ENCODE measurements at places on chromosomes 16 and 17. TPM values are rescaled to one million over a fixed set of nuclear protein-coding genes. Genes with fewer than 3 reads are reported as not detected.
A peak's percentile ranks its signal among the peaks of the same experiment; 100 is the strongest.

The AURKB gene
- total RNA-seq = 2.2 TPM

The SLFN13 gene
- total RNA-seq = 27.1 TPM

GRCh38 chr16:35794896-35795295, 2335.5 kb downstream of the TP53TG3F start:
- H3K4me1 ChIP-seq = no peaks in the 10 kb centered on the region
- H3K27ac ChIP-seq = no peak overlapping the region
- no peaks in the 10 kb centered on the region for H3K36me3 ChIP-seq
- DNase-seq = no peak
- H3K27me3 ChIP-seq = no peaks in the 10 kb centered on the region

- no peaks in the 10 kb centered on the region for H3K36me3 ChIP-seq
- no peak overlapping the region for H3K27ac ChIP-seq
- no peaks in the 10 kb centered on the region for H3K27me3 ChIP-seq
- H3K4me3 ChIP-seq = no peak overlapping the region
These were observed 58.0 kb downstream of the XYLT1 start for GRCh38 chr16:17412791-17413190.

GRCh38 chr17:7156342-7156940, 22.7 kb downstream of the ASGR1 start:
- H3K27me3 ChIP-seq = peaks cover 4% of the 10 kb centered on the region
- no peak for DNase-seq
- no peak overlapping the region for H3K27ac ChIP-seq
- H3K36me3 ChIP-seq = no peaks in the 10 kb centered on the region
- no peaks in the 10 kb centered on the region for H3K4me1 ChIP-seq
- no peak overlapping the region for H3K4me3 ChIP-seq

- H3K27me3 ChIP-seq = no peaks in the 10 kb centered on the region
- H3K4me1 ChIP-seq = peaks cover 58% of the 10 kb centered on the region
- H3K27ac ChIP-seq = peak overlapping the region; percentile 60
- no peak overlapping the region for H3K4me3 ChIP-seq
- H3K36me3 ChIP-seq = no peaks in the 10 kb centered on the region
These were observed 43.2 kb downstream of the CUEDC1 start for GRCh38 chr17:57911834-57912673.

DNA sequence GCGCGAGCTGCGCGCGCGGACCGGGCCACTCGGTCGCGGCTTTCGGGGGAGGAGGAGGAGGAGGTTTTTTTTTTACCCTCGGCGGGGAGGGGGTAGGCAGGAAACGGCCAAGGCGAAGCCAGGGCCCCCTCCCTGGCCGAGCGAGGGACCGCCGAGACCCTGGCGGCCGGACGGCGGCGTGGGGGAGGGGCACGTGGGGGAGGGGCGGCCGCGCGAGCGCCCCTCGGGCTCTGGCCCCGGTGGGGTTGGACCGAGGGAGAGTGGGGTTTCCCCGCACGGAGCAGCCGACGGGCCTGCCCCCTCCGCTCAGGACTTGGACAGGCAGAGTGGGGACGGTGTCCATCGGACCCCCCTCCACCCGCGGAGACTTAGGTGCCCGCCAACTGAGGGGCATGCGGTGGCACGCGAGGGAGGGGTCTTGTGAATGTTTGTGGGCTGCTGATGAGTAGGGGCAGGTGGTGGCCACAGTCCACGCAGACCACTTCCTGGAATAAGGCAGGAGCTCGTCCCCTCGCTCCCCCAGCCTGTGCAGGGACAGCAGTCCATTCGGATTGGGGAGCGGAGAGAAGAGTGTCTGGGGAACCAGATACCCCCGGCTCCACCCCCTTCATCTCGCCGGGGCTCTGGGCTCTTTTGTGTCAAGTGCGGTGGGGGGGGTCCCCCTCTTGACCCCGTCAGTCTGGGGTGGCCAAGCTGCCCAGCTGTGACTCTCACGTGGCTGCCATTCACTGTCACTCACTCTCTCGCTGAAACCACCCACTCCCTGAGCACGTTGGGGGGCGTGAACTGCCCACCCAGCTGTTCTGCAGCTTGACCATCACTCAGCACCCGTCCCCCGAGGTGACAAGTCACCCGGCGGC, 3.0 kb upstream of the CHD3 start:
- DNase-seq = peak; percentile 77
- H3K27me3 ChIP-seq = no peaks in the 10 kb centered on the region
- H3K4me1 ChIP-seq = peaks cover 74% of the 10 kb centered on the region
- peaks cover 15% of the 10 kb centered on the region for H3K36me3 ChIP-seq
- H3K27ac ChIP-seq = peak overlapping the region; percentile 92

- H3K4me1 ChIP-seq = peaks cover 5% of the 10 kb centered on the region
- no peaks in the 10 kb centered on the region for H3K27me3 ChIP-seq
- no peak overlapping the region for H3K27ac ChIP-seq
- no peak for DNase-seq
- no peaks in the 10 kb centered on the region for H3K36me3 ChIP-seq
These were observed 87.8 kb downstream of the MARCHF10 start for GRCh38 chr17:62720126-62720850.

- DNase-seq = peak; percentile 92
- no peaks in the 10 kb centered on the region for H3K27me3 ChIP-seq
- H3K4me1 ChIP-seq = peaks cover 26% of the 10 kb centered on the region
- H3K27ac ChIP-seq = peak overlapping the region; percentile 88
- no peaks in the 10 kb centered on the region for H3K36me3 ChIP-seq
- H3K4me3 ChIP-seq = no peak overlapping the region
These were observed 31.3 kb upstream of the KRT17 start for GRCh38 chr17:41655611-41656111.

All from lower lobe of right lung (tissue), 2 donors.